Neural progenitor cell (in vitro differentiated cells): ENCODE measurements at places on chromosomes 7 and 10. TPM values are rescaled to one million over a fixed set of nuclear protein-coding genes. Genes with fewer than 3 reads are reported as not detected.

Gene FZD1
- 5.1 and 10.9 TPM in 2 replicates for total RNA-seq

Gene FKBP6
- not detected in 2 replicates for total RNA-seq

Gene GRM3
- 13.6 and 22.2 TPM in 2 replicates for total RNA-seq

Gene GARIN1A
- total RNA-seq: 0.43 TPM in 1 of 2 replicates, not detected in the other

Gene DEPP1
- 0.71 TPM in 1 of 2 replicates, not detected in the other for total RNA-seq

Gene SGCE
- 74.1 and 169 TPM in 2 replicates for total RNA-seq

Gene PAX4
- not detected in 2 replicates for total RNA-seq

Gene UNCX
- total RNA-seq: not detected in 2 replicates

Gene ADO
- total RNA-seq: 28.1 and 36.2 TPM in 2 replicates
